ENCODE measurements at places on chromosomes 3 and 15. TPM values are rescaled to one million over a fixed set of nuclear protein-coding genes. Genes with fewer than 3 reads are reported as not detected.

Gene P2RY12
- 0.37 TPM for total RNA-seq

Gene GCSAM
- total RNA-seq = not detected

Gene CHRD
- 0.20 TPM for total RNA-seq

Gene SIDT1
- total RNA-seq = under 0.01 TPM

Gene BNC1
- 14.3 TPM for total RNA-seq

Gene CEP70
- total RNA-seq = 14.3 TPM
